Cerebellar nuclear complex (tissue), 1 donor: ENCODE measurements at places on chromosomes 11 and 22.

- DNase-seq = no peak
These were observed 540.9 kb downstream of the RAB38 start for GRCh38 chr11:87634331-87634730.

DNA sequence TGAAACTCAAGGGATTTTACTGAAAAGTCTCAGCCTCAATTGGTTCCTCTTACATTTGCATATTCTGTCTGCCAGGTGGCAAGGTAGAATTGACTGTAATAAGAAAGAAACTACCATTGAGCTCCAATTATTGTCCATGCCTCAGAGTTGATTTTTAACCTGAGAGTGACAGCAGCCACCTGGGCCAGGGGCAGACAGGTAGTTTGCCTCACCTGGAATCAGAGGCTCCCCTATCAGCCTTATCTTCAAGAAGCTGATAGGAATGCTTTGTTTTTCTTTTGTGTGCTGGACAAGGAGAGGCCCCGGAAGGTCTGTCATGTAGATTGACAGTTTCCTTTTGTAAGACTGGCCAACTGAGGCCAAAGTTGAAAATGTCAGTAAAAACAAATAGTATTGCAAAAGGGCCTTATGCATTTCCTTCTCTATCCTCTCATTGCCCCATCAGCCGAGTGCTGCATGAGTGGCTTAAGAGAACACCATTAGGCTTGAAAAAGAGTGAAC, 34.1 kb downstream of the CD44 start:
- DNase-seq = no peak

DNA sequence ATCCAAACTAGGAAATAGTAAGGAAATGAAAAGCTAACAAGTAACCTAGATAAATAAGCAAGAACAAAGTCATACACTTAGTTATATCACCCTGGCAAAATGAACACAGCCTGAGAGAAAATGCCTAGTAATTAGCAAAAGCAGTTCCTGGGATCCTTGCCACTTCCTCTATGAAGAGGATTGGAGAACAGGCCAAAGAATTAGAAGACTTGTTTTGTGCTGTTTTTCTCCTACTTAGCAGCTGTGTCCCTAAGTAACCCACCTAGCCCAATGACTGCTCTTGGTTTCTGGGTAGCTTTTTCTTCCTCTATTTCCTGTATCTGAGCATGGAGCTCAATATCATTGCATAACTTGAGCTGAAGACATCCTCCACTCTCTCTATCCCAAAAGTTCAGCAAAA, 713.9 kb downstream of the ETS1 start:
- DNase-seq = no peak

GRCh38 chr11:131906963-131907362, 536.5 kb downstream of the NTM start:
- peak; percentile 43 for DNase-seq

DNA sequence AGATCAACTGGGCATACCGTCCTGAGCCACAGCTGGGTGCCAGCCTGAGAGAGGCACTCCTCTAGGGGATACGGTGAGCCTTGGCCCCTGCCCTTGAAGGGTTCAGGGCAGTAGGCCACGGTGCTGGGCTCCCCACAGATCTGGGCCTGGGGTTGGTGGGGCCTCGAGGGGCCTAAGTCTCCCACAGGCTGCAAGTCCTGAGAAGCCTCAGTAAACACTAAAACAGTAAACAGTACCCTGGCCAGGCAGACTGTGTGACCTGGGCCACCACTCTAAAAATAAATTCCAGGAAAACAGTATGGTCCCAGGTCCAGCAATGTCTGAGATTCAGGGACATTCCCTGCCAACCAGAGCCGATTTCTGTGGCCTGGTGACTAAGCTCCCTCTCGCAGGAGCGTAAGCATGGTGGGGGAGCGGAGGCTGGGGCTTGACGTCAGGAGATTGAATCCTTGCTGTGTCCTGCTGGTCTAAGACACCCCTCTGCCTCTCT, 2.3 kb upstream of the RHOD start:
- no peak for DNase-seq

DNA sequence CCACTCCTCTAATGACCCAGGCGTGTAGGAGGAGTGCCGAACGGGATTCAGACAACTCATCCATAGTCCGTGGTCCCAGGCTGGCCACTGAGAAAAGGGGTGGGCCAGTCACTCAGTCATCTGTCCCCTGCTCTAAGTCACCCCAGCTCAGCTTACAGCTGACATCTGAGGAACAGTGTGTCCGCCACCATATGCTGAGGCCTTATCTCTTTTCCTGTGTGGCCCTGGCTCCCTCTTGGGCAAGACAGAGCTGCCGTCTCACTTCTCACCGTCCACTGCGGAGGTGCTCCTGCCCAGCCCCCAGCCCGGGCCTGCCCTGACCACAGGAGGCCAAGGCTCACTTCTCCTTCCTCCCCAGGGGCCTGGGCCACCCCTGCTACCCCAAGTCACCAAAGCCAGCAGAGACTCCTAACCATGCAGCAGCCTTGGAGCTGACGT, 6.8 kb downstream of the CCDC86 start:
- no peak for DNase-seq

GRCh38 chr11:29309992-29310391, 706.8 kb downstream of the KCNA4 start:
- no peak for DNase-seq

DNA sequence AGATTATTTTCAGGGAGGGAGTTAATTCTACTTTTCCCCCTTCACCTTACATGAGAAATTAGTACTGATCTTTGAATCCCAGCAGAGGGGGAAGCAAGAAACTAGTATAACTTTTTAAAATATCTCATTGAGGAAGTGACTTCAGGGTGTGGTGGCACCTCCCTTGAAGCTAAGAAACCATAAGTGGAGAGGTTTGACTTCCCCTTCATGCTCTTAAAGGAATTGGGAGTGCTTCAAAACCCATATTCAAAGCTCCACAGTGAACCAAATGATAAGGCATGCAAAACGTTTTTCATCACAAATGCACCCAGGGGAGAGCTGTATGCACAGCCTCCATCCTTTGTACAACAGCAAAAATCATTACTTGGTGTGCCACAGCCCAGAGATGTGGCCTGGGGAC, 540 bp downstream of the MS4A14 start:
- no peak for DNase-seq

- DNase-seq = no peak
These were observed 1086.3 kb upstream of the CCDC90B start for GRCh38 chr11:84372381-84372950.

DNA sequence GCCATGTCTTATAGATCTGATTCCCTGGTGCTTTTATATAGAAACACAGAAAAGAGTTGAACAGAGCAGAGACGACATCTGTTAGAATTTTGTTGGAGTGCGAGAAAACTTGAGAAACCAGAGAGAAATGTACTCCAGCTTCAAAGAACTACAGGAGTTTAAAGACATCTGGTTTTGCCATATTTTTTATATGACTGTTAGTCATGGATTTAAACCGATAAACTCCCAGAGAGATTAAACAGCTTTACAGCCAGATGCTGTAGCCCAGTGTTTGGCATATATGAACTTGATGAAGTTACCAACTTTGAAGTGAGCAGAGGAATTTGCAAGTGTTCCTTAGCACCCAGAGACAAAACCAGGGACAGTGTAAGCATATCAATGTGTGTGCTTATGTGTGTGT, 1083.1 kb downstream of the LRRC4C start:
- no peak for DNase-seq

DNA sequence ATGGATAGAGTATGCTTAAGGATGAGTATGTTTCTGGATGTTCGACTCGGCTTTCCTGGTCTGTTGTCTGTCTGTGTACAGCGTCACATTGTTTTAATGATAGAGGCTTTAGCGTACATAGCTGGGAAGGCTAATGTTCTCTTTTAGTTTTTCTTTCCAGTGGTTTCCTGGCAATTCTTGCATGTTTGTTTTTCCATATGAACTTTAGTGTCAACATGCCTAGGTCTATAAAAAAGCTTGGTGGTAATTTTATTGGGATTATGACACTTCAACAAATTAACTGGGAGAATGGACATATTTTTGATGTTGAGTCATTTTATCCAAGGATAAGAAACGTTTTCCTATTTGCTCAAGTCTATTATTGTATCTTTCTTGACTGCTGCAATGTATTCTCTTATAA, 17.6 kb downstream of the F2 start:
- no peak for DNase-seq

DNA sequence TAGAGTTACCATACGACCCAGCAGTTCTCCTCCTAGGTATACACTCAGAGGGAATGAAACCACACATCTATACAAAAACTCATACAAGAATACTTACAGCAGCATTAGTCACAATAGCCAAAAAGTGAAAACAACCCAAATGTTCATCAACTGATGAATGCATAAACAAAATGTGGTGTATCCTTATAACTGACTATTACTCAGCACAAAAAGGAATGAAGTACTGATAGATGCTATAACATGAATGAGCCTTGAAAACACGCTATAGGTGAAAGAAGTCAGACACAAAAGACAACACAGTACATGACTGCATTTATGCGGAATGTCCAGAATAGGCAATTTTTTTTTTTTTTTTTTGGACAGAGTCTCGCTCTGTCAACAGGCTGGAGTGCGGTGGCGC, 23.1 kb downstream of the NCAPD3 start:
- no peak for DNase-seq

DNA sequence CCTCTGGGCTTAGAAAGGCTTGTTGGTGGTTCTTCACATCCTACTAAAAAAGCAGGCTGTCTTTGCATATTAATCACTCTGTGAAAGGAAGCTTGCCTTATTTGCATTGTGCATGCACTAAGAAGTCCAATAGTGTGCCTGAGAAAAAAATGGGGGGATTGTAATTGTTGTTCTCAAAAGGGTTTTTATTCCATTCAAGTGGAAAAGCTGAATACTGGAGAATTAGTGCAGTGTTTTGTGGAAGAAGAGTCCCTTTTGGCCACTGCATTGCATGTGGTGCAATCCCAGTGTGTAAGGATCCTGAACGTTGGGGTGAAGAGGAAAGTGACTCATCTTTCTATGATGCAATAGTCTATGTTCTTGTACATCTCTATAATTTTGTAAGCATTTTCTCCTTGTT, 16.5 kb downstream of the NCAM1 start:
- DNase-seq = no peak

DNA sequence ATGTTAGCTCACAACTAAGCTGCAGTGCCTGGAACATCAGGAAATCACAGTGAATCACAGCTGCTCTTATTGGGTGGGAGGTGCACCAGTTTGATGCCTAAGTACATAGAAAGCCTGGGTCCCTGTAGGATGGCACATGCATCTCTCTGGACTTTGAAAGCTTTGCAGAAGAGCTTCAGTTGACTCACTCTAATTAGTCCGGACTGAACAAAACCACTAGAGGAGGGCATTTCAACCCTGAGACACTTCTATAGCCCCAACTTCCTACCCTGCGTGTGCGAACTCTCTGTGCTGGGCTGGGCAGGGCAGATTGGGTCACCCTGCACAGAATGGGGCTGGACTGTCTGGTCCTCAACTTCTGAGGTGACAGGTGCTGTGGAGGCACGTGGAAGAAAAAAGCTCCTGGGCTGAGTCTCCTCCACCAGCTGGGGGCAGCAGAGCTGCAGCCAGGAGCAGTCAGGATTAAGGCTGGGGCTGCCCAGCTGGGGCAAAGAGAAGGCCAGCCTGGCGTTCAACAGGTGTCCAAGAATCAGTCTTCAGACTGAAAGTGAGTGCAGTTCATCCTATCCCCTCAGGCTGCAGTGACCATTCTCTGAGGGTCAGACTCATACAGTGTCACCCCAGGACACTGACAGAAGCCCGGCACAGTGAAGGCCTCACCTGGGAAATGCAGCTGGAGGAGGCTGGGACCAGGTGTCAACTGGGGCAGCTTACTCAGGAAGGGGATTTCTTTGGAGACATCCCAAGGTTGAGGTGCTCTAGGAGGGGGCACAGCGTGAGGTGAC, 22.1 kb downstream of the GGTLC2 start:
- no peak for DNase-seq

GRCh38 chr11:34405079-34405858, 33.5 kb upstream of the CAT start:
- DNase-seq = no peak

- no peak for DNase-seq
These were observed 45.6 kb upstream of the LMO1 start for GRCh38 chr11:8309311-8309710.

GRCh38 chr11:130383344-130384211, 44.8 kb downstream of the ADAMTS8 start:
- no peak for DNase-seq

GRCh38 chr22:19527861-19528417, 3.7 kb upstream of the CLDN5 start:
- no peak for DNase-seq

DNA sequence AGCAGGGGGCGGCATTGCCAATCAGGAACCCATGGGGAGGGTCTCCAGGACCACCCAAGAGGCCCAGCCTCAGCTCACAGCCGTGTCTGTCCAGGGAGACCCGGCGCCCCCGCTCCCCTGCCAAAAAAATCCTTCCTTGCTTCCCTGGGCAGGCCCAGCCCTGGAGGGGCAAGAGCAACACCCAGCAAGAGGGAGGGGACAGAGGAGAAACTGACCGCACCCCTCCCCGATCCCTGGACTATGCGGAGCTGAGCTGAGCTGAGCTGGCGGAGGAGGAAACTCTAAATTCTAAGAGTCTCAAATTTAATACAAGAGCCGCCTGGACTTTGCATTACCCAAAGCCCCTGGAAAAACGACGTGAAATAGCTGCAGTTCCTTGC, 52.0 kb upstream of the SHISAL1 start:
- no peak for DNase-seq

DNA sequence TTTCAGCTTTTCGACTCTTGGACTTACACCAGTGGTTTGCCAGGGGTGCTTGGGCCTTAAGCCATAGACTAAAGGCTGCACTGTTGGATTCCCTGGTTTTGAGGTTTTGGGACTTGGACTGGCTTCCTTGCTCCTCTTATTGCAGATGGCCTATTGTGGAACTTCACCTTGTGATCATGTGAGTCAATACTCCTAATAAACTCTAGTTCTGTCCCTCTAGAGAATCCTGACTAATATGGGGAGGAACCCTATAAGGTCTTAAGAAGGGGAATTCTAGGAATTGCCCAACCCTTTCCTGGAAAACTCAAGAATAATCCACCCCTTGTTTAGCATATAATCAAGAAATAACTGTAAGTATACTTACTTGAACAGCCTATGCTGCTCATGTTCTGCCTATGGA, 491.8 kb downstream of the TMEM135 start:
- no peak for DNase-seq

- no peak for DNase-seq
These were observed 16.9 kb upstream of the KIRREL3 start for GRCh38 chr11:127017482-127017881.

DNA sequence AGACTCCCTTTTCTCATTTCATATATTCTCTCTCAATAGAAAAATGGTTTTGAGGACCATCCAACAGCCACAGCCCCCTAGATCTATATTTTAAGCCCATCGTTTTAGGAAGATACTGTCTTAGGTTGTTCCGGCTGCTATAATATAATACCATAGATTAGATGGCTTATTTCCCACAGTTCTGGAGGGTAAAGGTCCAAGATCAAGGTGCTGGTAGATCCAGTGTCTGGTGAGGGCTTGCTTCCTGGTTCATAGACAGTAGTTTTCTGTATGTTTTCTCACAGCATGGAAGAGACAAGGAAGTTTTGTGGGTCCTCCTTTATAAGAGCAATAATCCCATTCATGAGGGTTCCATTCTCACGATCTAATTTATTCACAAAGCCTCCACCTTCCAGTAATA, 215.1 kb downstream of the AASDHPPT start:
- no peak for DNase-seq

- no peak for DNase-seq
These were observed 26.2 kb downstream of the ZBED4 start for GRCh38 chr22:49879871-49880270.
